ENCODE measurements at places on chromosomes 7 and 10.

GRCh38 chr7:33832271-33832721 is 73.0 kb upstream of the BMPER start:
- DNase-seq, result no peak

DNA sequence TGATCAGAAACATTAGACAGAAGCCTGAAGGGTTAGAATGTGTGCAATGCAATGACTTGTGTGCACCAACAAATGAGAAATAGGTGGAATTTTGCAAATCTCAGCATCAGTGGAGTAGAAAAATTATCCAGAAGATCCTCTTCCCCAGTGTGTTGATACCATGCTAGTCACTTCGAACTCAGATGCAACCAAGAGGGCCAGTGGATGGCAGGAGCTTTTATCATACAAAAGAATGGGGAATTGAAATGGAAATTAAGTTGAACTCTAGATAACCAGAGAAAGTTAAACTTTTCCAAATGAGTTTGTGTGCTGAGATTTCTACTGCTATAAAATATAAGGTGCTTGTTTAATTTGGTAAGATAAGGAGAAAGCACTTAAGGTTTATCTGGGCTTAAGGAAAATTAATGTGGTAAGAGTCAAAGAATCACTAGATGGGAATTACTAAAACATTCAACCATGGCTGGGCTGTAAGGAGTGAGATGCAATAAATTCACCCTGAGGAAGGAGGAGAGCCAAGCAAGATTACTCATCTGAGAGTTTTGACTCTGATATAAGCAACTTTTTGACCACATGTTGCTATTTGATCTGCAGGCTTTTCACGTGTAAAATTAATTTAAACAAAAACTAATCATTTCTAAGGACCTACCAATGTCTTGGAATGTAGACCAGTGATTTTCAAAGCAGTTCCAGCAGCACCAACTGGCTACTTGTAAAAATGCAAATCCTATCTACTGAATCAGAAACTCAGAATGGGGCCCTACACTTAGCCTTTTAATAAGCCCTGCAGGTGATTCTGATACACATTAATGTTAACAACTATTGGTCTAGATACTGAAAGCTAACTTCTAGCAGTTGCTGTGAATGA is 113.2 kb downstream of the CDC14C start:
- DNase-seq, result no peak

GRCh38 chr7:108193594-108194498 is 63.7 kb upstream of the LAMB4 start:
- DNase-seq, result no peak

DNA sequence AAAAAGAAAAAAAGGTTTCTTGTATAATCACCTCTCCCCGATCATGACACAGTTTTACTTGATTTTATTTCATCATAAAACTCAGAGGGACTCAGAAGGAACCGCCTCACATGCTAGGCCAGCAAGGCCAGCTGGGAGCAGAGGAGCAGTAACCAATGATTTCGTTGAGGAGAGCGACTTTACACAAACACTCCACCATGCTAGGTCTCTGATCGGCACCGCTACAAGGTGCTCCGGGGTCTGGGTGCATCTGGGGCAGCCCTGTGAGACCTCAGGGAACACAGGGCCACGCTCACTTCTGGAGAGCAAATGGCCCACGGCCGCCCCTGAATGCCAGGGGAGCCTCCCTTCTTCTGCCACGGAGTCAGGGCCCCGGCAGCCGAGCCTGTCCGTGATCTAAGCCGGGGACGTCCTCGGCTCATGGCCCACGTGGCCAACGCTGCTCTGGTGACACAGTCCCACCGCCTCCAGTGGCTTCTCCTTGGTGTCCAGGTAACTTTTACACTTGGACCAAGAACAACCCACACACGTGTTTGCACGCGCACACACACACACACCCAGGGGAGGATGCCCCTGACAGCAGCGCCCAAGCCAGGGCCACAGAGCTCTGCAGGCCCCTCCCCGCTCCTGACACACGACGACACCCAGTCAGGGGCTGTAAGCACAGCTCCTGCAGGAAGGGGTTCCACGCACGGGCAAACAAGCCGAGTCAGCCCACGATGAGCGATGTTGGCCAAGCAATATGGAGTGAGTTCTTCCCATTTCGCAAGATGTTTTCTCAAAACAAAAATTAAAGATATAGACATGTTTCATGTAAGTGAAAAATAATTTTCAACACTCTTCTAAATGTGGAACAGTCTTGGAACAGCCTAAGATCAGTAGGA is 332.3 kb downstream of the DNAJB6 start:
- no peak for DNase-seq

GRCh38 chr7:4820967-4821471 is 40.8 kb downstream of the PAPOLB start:
- no peak for DNase-seq

- DNase-seq, result no peak
Observed at GRCh38 chr10:17673471-17674061, 29.6 kb downstream of the STAM start.

GRCh38 chr7:42694894-42695507 is 216.9 kb downstream of the C7orf25 start:
- DNase-seq, result no peak

DNA sequence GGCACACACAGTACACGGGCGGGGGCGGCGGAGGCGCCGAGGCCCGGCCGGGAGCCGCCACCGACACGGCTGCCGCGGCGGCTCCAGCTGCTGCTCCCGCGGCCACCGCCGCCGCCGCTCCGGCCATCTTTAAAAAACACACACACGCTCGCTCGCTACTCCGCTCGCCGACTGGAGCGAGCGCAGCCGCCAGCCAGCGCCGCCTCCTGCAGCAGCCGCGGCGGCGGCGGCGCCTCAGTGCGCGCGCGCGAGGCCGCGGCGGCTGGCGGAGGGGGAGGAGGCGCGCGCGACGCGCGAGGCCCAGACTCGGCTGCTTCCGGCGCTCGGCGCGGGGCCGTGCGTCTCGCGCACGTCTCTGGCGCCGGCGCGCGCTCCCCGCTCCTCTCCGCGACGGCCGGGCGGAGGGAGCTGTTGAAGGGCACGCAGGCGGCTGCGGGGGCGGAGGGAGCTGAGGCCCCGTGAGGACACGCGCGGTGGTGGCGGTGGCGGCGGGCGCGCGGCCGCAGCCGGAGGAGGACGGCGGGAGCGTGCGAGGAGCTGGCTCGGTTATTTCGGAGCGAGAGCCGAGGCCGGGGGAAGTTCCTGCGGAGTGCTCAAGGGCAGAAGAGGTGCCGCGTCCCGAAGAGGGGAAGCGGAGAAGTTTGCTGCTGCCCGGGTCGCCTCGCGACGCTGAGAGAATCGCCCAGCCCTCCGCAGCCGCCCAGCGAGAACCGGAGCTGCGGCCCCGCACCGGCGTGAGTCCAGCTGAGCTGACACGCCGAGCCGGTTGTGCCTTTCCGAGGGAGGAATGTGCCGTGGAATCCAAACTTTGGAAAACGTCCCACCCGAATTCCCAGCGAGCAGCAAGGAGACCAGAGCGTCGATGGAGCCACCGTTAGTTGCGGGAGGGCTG is at the start of gene KDM7A:
TSS of gene KDM7A (minus strand) at position 173 of the 892 bp plus-strand sequence. CDS start at position 127, 46 bp downstream.
- peak; percentile 77 for DNase-seq

DNA sequence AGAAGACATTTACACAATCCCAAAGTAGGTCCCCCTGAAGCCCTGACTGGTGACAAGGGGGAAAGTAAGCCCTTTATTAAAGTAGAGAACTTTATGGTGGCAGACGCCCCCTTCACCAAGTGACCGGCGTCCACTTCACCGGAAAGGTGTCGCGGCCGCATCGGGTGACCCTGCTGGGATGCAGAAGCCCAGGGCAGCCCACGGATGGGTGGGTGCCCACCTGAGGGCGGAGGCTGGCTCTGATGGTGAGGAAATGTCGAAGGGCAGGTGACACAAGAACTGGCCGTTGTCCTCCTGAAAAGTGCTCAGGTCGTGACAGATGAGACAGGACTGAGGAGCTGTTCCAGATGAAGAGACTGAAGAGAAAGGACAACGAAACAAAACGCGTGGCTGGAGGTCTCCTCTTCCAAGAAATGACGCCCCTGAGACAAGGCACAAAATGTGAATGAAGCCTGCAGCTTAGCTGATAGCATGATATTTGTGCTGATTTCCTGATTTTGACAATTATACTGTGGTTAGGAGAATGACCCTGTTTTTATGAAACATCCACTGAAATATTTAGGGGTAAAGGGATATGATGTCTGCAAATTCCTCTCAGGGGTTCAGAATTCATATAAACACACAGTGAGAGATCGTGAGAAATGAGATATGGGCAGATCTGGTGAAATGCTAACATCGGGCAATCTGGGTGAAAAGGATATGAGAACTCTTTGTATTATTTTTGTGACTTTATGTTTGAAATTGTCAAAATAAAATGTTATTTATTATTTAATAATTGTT is 123.9 kb downstream of the PRKAG2 start:
- no peak for DNase-seq

- DNase-seq, result no peak
Observed at GRCh38 chr7:85535974-85536729, 349.3 kb upstream of the SEMA3D start.

GRCh38 chr10:79137826-79138225 is 69.1 kb downstream of the ZMIZ1 start:
- DNase-seq, result peak; percentile 22

DNA sequence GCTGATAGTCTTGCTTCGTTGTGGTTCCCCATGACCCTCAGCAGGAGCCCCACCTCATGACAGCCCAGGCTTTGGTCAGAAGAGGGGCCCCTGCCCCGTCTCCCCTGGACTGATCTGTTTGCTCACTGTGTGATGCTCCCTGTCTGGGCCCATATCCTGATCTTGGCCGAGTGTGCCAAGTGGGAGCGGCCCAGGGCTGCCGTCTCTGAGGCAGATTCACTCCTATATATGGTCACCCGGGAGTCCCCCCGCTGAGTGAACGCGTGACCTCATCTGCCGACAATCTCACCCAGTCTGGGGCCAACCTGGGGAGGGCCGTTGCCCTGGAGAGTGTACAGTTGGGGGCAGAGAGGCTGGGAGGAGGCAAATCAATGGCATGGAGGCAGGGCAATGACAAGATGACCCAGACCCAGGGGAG is 34.5 kb downstream of the PPIF start:
- DNase-seq, result no peak

DNA sequence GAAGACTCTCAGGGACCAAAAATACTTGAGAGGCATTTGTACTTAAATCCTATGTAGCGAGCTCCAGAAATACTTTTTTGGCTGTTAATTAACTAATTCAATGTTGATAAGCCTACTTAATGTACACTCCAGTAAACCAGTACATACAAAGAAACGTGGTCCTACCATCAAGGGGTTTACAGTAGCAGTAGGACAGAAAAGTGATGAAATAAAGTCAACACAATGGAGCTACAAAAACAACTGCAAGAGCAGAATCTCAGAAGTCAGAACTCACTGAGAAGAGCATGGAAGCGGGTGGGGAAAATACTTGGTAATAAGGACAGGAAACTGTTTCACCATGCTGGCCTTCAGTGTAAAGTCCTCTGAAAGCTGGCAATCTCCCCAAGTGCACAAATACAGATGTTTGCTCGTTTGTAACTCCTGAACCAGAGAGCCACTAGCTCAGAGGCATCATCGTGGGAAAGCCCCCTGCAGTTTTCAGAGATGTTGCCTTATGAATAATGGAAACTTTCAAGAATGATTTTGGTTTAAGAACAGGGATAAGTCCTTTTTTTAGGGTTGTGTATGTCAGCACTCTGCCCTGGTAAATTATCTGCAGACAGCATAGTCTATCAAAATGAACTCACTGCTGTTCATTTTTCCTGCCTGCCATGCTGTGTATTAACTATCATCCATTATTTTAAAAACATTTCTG is 233.2 kb downstream of the SORCS1 start:
- no peak for DNase-seq
